ENCODE measurements at places on chromosomes 16 and 17.

DNA sequence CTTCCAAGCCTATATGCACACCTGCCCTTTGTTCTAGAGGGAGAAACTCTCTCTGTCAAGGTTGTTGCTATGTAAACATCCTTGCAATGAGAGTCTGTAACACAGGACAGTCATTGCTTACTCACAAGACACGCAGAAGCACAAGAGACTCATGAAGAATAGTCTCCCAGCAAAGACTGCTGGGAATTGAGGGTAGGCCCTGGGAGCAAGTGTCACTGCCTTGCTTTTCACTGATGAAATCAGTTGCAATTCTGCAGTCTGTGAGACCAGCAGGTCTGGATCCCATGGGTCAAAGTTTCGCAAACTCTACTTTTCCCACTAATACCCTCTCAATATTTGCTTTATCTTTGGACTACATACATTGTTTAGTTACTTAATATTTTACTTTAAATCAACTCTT, 177.4 kb downstream of the FTO start:
- DNase-seq = no peak

GRCh38 chr16:46914556-46915201, 30.5 kb downstream of the GPT2 start:
- DNase-seq = no peak

DNA sequence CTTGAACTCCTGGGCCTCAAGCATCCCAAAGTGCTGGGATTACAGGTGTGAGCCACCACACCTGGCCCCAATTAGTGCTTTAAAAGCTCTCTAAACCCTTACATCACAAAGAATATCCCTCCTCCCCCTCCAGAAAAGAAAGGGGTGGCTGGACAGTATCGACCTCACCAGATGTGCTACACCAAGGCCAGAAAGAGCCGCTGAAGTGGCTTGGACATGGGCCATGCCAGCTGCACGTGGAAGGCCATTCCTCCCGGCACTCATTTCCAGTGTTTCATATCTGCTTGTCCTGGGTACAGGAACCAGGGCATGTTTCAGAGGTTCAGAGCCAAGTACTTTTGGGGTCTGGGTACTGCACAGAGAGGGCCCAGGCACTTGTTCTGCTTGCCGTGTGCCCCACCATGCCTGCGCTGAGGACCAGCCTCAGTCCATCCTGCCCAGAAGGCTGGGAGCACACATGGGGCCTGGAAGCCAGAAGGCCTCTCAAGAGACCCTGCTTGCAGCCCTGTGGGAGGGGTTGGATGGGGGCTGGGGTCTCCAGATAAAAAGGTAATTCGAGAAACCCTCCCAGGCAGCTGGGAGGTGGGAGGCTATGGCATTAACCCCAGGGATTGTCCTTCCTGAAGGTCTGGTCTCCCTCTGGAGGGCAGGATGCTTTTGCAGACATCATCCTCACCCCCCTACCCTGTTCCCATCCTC, 3.5 kb upstream of the SRRM2 start:
- no peak for DNase-seq

GRCh38 chr17:1229900-1230501, 40.2 kb upstream of the BHLHA9 start:
- no peak for DNase-seq

- DNase-seq = peak; percentile 57
Observed at GRCh38 chr16:19810817-19811731, 73.6 kb downstream of the GPRC5B start.

GRCh38 chr17:36188891-36189306, 7.7 kb downstream of the CCL3L1 start:
- no peak for DNase-seq

GRCh38 chr17:40072735-40073346, 10.1 kb downstream of the THRA start:
- DNase-seq = no peak

DNA sequence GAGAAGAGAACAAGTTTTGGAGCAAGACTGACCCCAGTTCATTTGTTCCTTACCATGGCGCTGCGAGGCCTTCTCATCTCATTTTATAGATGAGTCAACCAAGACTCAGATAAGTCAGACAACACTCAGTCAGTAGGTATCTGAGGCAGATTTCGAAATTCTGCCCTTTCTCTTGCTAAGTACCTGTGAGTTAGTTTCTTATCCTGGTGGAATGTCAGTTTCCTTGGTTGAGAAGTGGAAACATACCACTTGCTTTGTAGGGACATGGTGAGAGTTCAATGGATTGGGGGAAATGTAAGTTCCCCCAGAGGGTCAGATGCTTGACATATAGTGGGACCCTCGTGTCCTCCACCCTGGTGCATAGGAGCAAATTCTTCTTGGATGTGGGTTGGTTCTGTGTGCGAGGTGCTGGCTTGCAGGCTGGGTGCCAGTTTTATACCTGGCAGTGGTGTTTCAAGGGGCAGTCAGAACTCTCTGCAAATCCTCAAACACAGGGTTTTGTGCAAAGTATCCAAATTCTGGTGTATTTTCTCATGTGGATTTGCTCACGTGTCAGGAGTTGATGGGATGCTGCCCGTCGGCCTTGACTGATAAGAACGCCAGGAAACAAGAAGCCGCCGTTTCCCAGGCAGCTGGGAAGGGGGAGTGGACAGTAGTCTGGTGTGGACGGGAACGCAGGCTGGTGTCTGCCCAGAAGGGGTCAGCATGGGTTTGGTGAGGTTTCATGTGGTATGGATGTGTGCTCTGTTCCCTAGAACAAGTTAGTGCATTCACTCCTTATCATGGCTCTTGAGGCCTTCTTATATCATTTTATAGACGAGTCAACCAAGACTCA, 61.1 kb upstream of the CIBAR2 start:
- DNase-seq = peak; percentile 63
